ENCODE measurements at places on chromosomes 7 and 10. TPM values are rescaled to one million over a fixed set of nuclear protein-coding genes. Genes with fewer than 3 reads are reported as not detected.

- no peak for DNase-seq
Measured at GRCh38 chr7:96973986-96974385, 31.4 kb upstream of the DLX6 start.

GRCh38 chr10:109277456-109277855 lies 645.9 kb downstream of the XPNPEP1 start:
- no peak for DNase-seq

GRCh38 chr10:11005725-11006427 lies 11.8 kb upstream of the CELF2 start:
- no peak for DNase-seq

DNA sequence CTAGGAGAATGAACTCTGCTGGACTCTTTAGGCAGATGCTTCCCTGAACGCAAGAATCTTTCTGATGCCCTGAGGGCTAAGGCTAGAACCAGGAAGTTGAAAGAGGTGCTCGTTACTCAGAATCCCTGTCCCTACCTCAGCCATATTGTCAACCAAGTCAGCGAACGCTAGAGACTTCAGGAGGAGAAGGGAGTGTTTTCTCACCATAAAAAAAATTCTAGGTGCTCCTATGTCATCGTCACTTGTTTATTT lies 359.4 kb downstream of the PRPF18 start:
- DNase-seq, result no peak

DNA sequence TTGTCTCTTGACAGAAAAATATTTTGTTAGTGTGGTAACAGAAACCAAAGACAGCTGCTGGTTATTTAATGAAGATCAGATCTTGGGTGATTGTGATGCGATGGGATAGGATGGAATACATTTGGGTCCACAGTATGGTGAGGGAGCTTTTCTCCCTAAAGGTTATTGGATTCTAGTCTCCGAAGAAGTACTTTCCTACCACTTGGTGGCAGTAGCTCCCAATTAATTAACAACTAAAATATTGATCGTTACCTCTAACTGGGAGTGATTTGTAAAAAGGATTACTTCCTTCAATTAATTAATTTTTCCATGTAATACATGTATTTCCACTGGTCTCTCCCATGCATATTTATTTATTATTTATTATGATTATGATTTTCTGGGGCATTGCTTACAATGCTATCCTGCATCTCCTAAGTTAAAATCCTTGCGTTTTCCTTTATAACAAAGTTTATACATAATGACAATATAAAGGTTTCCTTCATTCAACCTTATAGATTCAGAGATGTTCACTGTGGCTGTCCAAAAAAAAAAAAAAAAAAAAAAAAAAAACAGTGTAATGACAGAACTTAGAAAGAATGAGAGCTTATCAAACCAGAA lies 25.6 kb downstream of the TMEM196 start:
- no peak for DNase-seq

The SRGN gene
- 949 TPM for total RNA-seq

The COL17A1 gene
- total RNA-seq, result not detected
